ENCODE measurements at places on chromosomes 3 and 15. TPM values are rescaled to one million over a fixed set of nuclear protein-coding genes. Genes with fewer than 3 reads are reported as not detected.

The NMNAT3 gene
- 7.4 TPM for total RNA-seq

The CPEB1 gene
- 2.5 TPM for total RNA-seq

The PTH1R gene
- total RNA-seq, result 0.98 TPM

The GOLGA8Q gene
- total RNA-seq, result 0.25 TPM

The CCDC71 gene
- total RNA-seq, result 13.0 TPM

The CNTN4 gene
- total RNA-seq, result 70.6 TPM
